ENCODE measurements at places on chromosomes 16 and 17. TPM values are rescaled to one million over a fixed set of nuclear protein-coding genes. Genes with fewer than 3 reads are reported as not detected.

GRCh38 chr16:64065523-64065922 is 1056.3 kb downstream of the CDH11 start:
- no peak for DNase-seq

- DNase-seq = no peak
Measured at GRCh38 chr17:9212376-9213302, 191.3 kb downstream of the NTN1 start.

DNA sequence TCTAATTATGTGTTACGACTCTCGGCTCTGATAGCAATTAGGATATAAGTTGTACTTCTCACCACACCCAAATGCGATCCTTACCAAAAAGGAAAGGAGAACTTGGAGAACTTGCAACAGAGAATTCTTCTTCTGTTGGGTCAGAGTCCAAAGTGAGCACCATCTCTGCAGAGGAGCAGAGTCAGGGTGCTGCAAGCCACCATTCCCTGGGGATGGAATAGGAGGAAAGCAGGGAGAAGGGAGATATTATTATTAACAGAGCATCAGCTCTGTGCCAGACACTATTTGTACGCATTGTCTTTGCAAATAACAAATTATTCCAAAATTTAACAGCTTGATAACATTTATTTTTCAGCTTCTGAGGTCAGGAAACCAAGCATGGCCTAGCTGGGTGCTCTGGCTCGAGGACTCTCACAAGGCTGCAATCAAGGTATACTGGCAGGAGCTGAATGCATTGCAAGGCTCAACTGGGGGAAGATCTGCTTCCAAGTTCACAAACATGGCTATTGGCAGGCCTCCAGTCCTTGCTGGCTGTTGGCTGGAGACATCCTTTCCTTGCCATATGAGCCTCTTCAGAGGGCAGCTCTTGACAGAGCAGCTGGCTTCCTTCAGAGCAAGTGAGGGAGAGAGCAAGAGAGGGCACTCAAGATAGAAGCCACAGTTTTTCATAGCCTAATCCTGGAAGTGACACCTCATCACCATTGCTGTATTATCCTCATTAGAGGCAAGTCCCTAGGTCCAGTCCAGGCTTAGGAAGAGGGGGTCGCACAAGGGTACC is 296.2 kb upstream of the CDH5 start:
- DNase-seq = no peak

GRCh38 chr16:11112723-11113348 is 143.2 kb downstream of the SOCS1 start:
- DNase-seq = no peak

DNA sequence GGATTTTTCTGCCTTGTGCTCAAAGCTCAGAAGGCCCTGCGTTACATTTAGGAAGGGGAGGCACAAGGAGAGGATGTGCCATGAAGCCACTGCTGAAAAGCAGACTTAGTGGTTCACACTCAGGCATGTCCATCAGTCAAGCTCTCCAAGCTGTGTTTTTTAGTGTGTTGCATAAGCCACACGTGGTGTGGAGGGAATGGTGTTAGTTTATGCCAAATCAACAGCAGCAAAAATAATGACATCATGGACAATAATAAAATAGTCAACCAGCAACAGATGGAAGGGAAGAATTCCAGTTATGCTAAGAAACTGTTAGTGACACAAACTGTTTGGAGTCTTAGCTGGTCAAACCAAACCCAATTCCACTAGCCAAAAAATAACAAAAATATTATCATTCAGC is 438.3 kb downstream of the NPIPA7 start:
- no peak for DNase-seq

DNA sequence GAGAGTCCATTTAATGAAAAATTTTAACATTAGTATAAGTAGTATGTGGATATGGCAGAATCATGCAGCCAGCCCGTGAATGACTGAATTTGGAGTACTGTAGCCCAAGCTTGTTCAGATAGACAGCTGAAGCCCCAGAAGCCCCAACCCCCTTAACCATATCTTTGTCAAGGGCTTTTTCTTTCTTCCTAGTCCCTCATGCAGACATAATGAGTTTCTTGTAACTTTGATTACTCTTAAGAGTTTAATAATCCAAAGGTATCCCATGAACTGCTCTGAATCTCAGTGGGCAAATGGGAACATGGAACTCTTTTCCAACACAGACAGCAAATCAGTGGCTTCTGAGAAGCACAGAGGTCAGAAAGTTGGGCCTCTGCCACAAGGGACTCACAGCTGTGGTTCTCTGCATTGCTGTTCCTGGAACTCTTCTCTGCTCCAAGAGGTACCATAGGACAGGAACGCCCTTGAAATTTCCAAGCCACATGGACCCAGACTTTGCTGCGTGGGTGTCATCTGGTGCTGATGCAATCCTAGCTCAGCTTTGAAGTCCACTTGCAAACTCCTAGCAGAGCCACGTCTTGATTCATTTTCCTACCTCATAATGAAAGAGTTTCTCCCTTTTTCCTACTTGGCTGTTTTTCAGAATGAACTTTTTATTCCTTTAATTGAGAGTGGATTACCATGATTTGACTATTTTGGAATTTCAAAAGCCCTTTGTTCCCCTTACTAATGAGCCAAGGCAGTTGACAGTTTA is 18.1 kb downstream of the LYRM1 start:
- no peak for DNase-seq

- DNase-seq = no peak
Measured at GRCh38 chr16:86024210-86024609, 125.2 kb downstream of the IRF8 start.

GRCh38 chr16:15493466-15494180 is 59.2 kb downstream of the BMERB1 start:
- DNase-seq = no peak

The SLC46A1 gene
- 12.2 TPM for total RNA-seq

DNA sequence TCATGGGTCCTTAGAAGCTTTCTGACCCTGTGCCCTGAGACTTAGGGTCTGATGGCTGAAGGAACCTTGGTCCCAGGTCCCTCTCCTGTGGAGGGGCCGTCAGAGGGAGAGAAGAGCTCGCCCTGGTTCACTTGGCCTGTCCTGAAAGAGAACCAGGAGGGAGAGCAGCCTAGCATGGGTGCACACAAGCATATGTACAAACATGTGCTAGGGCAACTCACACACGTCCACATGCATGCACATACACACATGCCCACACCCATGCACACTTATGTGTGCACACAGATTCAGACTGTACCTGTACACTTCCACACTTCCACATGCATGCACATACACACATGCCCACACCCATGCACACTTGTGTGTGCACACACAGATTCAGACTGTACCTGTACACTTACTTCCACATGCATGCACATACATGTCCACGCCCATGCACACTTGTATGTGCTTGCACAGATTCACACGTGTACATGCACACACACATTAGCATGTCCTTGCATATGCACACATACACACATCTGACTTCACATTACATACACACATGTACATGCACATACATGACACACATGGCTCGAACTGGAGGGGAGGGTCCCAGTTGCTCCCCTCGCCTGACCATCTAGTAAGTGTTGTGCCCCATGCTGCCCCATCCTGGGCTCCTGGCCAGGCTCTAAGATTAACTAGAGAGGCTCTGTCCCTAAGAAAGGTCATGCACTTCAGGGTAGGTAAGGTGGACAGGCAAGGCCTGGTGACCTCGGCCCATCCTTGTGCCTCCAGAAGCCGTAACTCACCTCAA is 122.0 kb downstream of the METRNL start:
- DNase-seq = no peak

Data from frontal cortex (tissue), 4 donors.